ENCODE measurements at places on chromosomes 7 and 10.

GRCh38 chr7:30974605-30975255 lies 11.0 kb downstream of the GHRHR start:
- DNase-seq, result no peak

DNA sequence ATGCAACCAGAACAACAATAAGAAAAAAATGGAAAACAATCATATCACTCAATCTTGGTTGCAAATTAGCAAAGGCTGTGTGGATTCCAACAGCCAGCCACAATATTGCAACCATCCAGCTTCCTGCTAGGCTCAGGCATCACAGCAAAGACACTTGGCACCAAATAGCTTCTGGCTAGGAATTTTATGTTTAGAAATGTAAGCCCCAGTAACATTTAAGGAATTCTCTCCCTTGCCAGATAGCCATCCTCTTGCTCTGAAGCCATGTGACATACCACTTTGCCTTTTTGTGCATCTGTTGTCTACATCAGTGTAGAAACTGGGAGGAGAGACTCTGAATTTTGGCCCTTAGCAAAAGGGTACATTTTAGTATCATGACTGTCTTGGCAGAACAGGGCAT lies 22.2 kb downstream of the MKX start:
- DNase-seq, result no peak

DNA sequence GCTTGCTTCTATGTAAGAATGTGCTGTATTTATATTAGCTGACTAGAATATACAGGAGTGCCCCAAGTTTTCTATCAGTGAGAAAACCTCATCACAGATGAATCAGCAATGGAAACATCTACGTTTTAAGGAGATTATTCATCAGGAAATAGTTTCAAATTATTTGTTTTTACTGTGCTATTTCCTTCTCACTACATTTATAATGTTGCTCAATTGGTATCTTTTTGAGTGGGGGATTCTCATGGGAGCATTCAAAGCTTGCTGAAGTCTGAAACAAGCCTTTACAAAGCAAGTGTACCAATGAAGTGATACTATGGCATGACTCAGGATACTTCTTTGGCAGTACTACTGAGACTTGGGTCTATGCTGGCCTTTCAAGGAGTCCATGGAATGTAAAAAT lies 191.1 kb upstream of the SLC26A5 start:
- DNase-seq, result peak; percentile 24

GRCh38 chr7:99080679-99081078 lies 63.2 kb downstream of the SMURF1 start:
- DNase-seq, result no peak

All from smooth muscle cell of the brain vasculature (primary cell).